Naive thymus-derived CD8-positive, alpha-beta T cell (primary cell): ENCODE measurements at places on chromosomes 16 and 17.

GRCh38 chr16:73232555-73233328, 184.8 kb upstream of the ZFHX3 start:
- H3K27me3 ChIP-seq, result peaks cover 2% of the 10 kb centered on the region
- H3K4me1 ChIP-seq, result no peaks in the 10 kb centered on the region
- H3K27ac ChIP-seq, result no peak overlapping the region
- no peak overlapping the region for H3K4me3 ChIP-seq
- DNase-seq, result no peak

- no peak for DNase-seq
- no peaks in the 10 kb centered on the region for H3K36me3 ChIP-seq
- H3K4me3 ChIP-seq, result no peak overlapping the region
- H3K27me3 ChIP-seq, result peaks cover 5% of the 10 kb centered on the region
- H3K27ac ChIP-seq, result no peak overlapping the region
- H3K4me1 ChIP-seq, result no peaks in the 10 kb centered on the region
Measured at GRCh38 chr16:65989861-65990604, 376.5 kb upstream of the CDH5 start.

DNA sequence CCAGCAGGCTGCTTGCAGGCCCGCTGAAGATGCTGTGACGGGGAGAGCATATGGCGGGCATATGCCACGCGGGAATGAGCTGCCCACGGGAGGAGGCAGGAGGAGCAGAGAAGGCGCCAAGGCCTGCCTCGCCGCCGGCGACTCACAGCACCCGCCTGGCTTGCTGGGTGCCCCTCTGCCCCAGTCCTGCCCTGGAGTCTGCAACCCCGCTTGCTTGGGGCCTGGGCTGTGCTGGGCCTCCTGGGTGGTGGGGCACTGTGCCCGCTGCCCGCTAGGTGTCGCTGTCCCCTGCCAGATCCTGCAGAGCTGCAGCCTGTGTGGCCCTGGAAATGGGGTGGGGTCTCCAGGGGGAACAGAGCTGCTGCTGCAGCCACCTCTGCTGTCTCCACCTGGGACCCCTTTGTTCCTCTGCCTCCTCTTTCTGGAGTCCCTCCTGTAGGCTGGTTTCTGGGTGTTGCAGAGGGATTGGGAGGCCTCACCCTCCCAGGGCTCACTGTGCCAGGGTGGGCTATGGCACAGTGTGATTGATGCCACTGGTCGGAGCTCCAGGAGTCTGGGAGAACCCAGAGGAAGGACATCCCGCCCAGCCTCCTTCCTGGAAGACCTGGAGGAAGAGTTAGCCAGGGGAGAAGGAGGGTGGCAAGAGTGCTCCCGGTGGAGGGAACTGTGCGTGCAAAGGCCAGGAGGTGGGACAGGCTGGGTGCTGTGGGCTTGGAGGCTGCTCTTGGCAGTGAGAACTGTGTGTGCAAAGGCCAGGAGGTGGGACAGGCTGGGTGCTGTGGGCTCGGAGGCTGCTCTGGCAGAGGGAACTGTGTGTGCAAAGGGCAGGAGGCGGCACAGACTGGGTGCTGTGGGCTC, 141.0 kb upstream of the CIBAR2 start:
- H3K4me3 ChIP-seq, result no peak overlapping the region
- peak; percentile 64 for DNase-seq
- no peaks in the 10 kb centered on the region for H3K4me1 ChIP-seq
- peaks cover 18% of the 10 kb centered on the region for H3K27me3 ChIP-seq
- H3K36me3 ChIP-seq, result no peaks in the 10 kb centered on the region
- H3K27ac ChIP-seq, result no peak overlapping the region

- DNase-seq, result no peak
- no peaks in the 10 kb centered on the region for H3K27me3 ChIP-seq
- no peaks in the 10 kb centered on the region for H3K36me3 ChIP-seq
- H3K4me3 ChIP-seq, result no peak overlapping the region
Measured at GRCh38 chr17:52648995-52649394, 490.5 kb upstream of the CA10 start.

- no peak for DNase-seq
- peak overlapping the region; percentile 62 for H3K4me3 ChIP-seq
- no peaks in the 10 kb centered on the region for H3K27me3 ChIP-seq
- H3K27ac ChIP-seq, result peak overlapping the region; percentile 78
- peaks cover 29% of the 10 kb centered on the region for H3K4me1 ChIP-seq
Measured at GRCh38 chr17:30363715-30364202, 15.0 kb upstream of the CPD start.

- H3K27ac ChIP-seq, result no peak overlapping the region
- no peak overlapping the region for H3K4me3 ChIP-seq
- no peak for DNase-seq
- H3K36me3 ChIP-seq, result no peaks in the 10 kb centered on the region
- no peaks in the 10 kb centered on the region for H3K27me3 ChIP-seq
Measured at GRCh38 chr17:13888056-13888609, 181.2 kb upstream of the COX10 start.

DNA sequence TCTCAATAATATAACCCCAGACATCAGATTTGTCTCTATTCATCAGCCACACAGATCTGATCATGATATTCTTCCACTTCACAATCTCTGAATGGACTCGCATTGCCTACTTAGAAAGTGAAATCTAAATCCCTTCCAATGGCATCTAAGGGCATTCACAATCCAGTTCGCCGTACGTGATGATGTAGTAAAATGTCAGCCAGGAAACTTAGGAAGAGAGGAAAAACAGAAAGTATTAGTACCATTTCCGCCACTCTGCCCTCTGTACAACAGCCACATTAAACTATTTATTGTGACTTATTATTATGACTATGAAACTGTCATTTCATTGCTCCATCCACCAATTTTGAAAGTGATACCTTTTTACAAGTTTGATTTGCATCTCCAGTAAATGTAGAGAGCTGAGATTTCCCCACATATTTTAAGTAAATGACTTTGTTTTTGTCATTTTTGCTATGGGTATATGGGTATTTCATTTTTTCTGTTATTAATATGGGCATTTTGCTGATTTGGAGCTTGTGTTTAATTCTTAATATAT, 69.4 kb upstream of the SMIM36 start:
- no peak overlapping the region for H3K4me3 ChIP-seq
- H3K27me3 ChIP-seq, result no peaks in the 10 kb centered on the region
- no peak for DNase-seq

- peak overlapping the region; percentile 82 for H3K27ac ChIP-seq
- no peaks in the 10 kb centered on the region for H3K27me3 ChIP-seq
- peaks cover 29% of the 10 kb centered on the region for H3K4me1 ChIP-seq
- peak overlapping the region; percentile 89 for H3K4me3 ChIP-seq
- peak; percentile 27 for DNase-seq
- H3K36me3 ChIP-seq, result no peaks in the 10 kb centered on the region
Measured at GRCh38 chr17:3845291-3845620, 790 bp downstream of the NCBP3 start.

DNA sequence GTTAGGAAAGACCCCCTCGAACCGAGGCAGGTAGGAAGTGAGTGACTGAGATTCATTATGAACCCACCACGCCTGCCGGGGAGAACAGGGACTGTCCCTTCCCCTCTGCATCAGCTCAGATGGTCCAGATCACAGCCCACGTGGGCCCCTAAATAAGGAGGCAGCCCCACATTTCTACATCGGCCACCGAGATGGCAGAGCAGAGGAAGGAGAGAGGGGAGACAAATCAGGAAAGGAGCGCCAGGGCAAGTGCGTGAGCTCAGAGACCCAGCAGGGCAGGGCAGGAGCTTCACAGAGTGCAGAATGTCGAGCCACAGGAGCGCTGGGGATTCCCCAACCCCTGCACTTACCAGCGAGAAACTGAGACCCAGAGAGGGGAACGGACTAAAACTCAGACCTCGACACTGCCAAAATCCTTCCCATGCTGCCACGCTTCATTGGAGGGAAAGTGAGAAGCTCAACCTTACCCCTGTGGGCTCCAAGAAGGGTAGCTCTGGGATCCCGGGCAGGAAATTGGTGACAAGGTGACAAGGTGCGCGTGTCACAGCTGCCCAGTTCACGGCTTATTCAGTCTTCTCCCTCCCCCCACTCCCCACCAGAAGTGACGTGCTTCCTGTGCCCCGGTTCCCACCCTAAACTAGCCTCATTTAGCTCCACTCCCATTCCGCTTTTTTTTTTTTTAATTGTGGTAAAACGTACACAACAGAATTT, at the start of gene ICAM2:
TSS of gene ICAM2 (minus strand) at position 578 of the 711 bp plus-strand sequence. CDS start 13,942 bp downstream, outside the sequence.
- peak within 1 kb of the TSS; percentile 100 for H3K27ac ChIP-seq
- peaks cover 69% of the 10 kb centered on the region for H3K4me1 ChIP-seq
- DNase-seq, result peak; percentile 76
- peak within 1 kb of the TSS; percentile 100 for H3K4me3 ChIP-seq
- no peaks in the 10 kb centered on the region for H3K27me3 ChIP-seq

GRCh38 chr17:1725642-1726511, 1.4 kb downstream of the WDR81 start:
- H3K36me3 ChIP-seq, result no peaks in the 10 kb centered on the region
- no peaks in the 10 kb centered on the region for H3K27me3 ChIP-seq
- peak overlapping the region; percentile 81 for H3K4me3 ChIP-seq
- peaks cover 48% of the 10 kb centered on the region for H3K4me1 ChIP-seq
- no peak overlapping the region for H3K27ac ChIP-seq
- no peak for DNase-seq

DNA sequence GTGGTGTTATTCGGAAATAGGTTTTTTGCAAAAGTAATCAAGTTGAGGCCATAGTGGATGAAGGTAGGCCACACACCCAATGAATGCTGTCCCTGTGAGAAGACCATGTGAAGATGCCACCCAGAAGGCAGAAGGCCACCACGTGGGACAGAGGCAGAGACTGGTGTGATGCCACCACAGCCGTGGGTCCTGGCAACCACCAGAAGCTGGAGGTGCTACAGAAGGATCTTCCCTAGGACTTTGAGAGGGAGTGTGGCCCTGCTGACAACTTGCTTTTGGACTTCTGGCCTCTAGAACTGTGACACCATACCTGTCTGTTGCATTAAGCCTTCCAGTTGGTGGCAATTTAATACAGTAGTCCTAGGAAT, 49.3 kb downstream of the RMI2 start:
- no peaks in the 10 kb centered on the region for H3K27me3 ChIP-seq
- peaks cover 3% of the 10 kb centered on the region for H3K4me1 ChIP-seq
- H3K4me3 ChIP-seq, result no peak overlapping the region
- no peak for DNase-seq
- no peaks in the 10 kb centered on the region for H3K36me3 ChIP-seq

GRCh38 chr17:33124871-33125551, 133.4 kb downstream of the SPACA3 start:
- peaks cover 21% of the 10 kb centered on the region for H3K27me3 ChIP-seq
- H3K27ac ChIP-seq, result no peak overlapping the region
- H3K36me3 ChIP-seq, result no peaks in the 10 kb centered on the region
- no peaks in the 10 kb centered on the region for H3K4me1 ChIP-seq
- no peak for DNase-seq
- no peak overlapping the region for H3K4me3 ChIP-seq

- H3K27ac ChIP-seq, result no peak overlapping the region
- H3K36me3 ChIP-seq, result no peaks in the 10 kb centered on the region
- no peak overlapping the region for H3K4me3 ChIP-seq
Measured at GRCh38 chr16:71356051-71356740, 2.3 kb upstream of the CALB2 start.

DNA sequence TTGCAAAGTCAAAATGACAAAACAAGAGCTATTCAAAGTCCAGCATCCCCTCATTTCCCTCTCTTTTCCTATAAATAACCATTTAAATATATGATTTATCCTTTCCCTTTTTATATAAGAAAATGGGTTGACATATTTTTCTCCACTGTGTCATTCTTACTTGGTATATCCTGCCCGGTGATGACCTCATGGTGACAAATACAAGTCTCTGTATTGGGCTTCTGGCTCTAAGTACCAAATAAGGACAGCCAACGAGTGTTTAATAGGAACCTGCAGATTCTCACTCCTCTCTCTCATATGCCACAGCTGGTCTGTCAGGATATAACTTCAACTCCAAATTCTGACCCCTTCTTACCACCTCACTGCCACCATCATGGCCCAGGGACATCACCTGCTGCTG, 25.5 kb upstream of the CBLN1 start:
- peaks cover 20% of the 10 kb centered on the region for H3K27me3 ChIP-seq
- H3K36me3 ChIP-seq, result no peaks in the 10 kb centered on the region
- no peak overlapping the region for H3K4me3 ChIP-seq
- DNase-seq, result no peak
- H3K4me1 ChIP-seq, result no peaks in the 10 kb centered on the region

- no peaks in the 10 kb centered on the region for H3K36me3 ChIP-seq
- peaks cover 17% of the 10 kb centered on the region for H3K27me3 ChIP-seq
- H3K4me3 ChIP-seq, result no peak overlapping the region
- no peaks in the 10 kb centered on the region for H3K4me1 ChIP-seq
Measured at GRCh38 chr17:5794385-5794784, 210.1 kb upstream of the NLRP1 start.

DNA sequence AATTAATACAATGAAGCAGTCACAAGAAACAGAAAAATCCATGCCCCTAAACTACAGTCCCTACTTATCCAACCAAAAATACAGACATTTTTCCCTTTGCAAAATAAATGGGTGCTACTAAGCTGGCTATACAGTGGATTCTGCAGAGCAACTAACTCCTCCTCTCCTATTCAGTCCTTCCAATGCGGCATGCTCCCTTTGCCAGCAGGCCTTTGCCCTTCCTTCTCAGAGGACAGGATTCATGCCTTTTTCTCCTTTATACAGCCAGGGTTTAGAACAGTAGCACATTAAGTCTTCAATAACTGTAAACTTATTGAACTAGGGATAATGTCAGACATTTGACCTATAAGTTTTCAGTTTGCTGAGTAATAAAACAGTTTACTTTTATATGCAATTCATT, 70.2 kb downstream of the SMURF2 start:
- peak overlapping the region; percentile 54 for H3K27ac ChIP-seq
- peaks cover 71% of the 10 kb centered on the region for H3K36me3 ChIP-seq
- no peak overlapping the region for H3K4me3 ChIP-seq
- H3K4me1 ChIP-seq, result peaks cover 8% of the 10 kb centered on the region

DNA sequence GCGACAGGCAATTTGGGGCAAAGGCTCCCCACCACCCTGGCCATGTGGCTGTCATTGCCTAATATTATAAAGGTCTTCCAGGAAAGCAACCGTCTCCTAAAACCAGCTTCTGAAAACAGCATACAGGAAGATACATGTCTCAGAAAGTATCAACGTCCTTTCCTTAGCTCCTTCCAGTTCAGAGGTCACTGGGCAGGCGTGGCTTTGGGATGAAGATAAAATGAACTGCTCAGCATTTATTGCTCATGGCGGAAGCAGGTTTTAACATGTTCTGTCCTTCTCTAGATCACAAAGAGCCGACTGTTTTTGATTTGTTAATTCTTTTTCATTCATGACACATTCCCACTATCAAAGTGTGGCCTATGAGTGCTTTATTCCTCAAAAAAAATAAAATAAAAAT, 8.0 kb downstream of the CFAP20 start:
- no peaks in the 10 kb centered on the region for H3K27me3 ChIP-seq
- H3K36me3 ChIP-seq, result peaks cover 17% of the 10 kb centered on the region
- H3K27ac ChIP-seq, result peak overlapping the region; percentile 53
- peaks cover 62% of the 10 kb centered on the region for H3K4me1 ChIP-seq
- H3K4me3 ChIP-seq, result no peak overlapping the region

- no peak for DNase-seq
- H3K27me3 ChIP-seq, result no peaks in the 10 kb centered on the region
- H3K4me1 ChIP-seq, result peaks cover 57% of the 10 kb centered on the region
- no peaks in the 10 kb centered on the region for H3K36me3 ChIP-seq
- H3K4me3 ChIP-seq, result no peak overlapping the region
Measured at GRCh38 chr17:50923611-50924010, 57.5 kb upstream of the TOB1 start.
